ENCODE measurements at places on chromosomes 3 and 15. TPM values are rescaled to one million over a fixed set of nuclear protein-coding genes. Genes with fewer than 3 reads are reported as not detected.

GRCh38 chr3:57060089-57060821 lies at the start of gene SPATA12:
Gene SPATA12, plus strand, starts transcription at chr3:57060664. Its CDS starts 13,031 bp downstream, at chr3:57073695.
- peak; percentile 45 for DNase-seq

DNA sequence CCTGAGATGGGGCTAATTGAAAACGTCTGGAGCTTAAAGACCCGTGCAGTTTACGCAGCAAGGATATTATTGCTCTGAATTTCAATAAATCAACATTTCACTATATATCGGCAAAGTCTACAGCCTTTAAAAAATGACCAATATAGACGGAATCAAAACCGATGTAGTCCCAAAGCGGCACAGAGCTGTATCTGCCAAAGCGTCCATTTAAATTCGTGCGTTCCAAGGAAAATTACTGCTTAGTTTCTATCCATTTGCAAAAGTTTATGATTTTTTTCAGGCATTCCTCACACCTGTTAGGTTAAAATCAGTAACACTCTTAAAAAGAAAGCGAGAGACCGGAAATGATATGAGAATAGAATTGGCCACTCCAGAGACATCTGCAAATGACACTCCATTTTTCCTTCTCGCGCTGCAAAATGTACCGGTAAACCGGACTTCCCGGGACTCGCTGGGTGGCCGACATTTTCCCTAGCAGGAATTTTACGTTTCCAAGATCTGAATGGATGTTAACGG lies 777 bp upstream of the EIF4A2 start:
- no peak for DNase-seq

GRCh38 chr15:99435877-99436541 lies 129.8 kb upstream of the MEF2A start:
- DNase-seq: no peak

- DNase-seq: no peak
Measured at GRCh38 chr3:42681361-42682038, 3.8 kb upstream of the KLHL40 start.

DNA sequence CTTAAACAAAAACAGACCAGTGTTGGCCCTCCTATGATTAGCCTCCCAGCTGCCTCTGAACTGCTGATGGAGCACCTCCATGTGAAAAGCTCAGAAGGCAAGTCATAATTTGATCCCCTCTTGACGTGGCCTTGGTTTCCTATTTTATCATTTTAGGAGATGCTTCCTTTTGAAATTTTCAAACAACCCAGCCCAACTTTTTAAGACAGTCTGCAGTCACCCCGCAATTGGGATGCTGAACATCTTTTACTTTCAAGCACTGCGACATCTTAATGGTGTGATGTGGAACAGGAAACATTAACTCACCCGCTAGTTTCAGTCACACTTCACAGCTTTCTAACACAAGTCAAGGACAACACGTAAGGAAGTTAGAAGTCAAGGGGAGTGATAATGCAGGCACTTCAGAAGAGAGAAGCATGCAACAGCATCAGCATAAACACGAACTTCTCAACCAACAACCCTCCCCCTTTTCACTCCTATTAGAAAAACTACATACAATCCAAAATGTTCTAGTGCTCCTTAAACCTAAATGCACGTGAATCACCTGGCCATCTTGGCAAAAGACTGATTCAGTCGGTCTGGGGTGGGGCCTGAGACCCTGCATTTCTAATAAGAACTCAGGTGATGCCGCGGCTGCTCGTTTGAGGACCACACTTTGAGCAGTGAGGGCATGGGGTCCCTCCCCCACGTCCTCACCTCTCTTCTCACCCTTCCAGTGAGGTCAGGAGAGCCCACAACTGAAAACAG lies 161.5 kb downstream of the FOXP1 start:
- no peak for DNase-seq

DNA sequence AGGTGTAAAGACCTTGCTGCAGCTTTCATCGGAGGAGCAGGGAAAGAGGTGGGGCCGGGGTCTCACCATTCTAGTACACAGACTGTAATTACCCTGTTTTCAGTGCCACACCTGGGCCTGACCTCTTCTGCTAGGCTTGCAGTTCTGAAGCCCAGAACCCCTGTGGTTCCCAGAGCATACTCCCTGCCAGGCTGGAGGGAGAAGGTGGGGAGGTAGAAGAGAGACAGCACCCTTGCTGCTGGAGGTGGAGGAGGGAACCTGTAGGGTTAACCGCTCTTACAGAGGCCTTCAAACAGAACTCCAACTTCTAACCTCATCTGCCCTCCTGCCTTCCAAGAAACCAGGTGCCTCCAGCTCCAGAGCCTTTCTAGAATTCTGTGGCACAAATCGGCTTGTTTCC lies 27.0 kb downstream of the PCOLCE2 start:
- no peak for DNase-seq

GRCh38 chr3:72523429-72524151 lies 324.7 kb downstream of the SHQ1 start:
- no peak for DNase-seq

- no peak for DNase-seq
Measured at GRCh38 chr15:90904746-90905145, 1.6 kb downstream of the MAN2A2 start.

- DNase-seq: no peak
Measured at GRCh38 chr3:163951397-163951987, 1126.8 kb downstream of the SI start.

DNA sequence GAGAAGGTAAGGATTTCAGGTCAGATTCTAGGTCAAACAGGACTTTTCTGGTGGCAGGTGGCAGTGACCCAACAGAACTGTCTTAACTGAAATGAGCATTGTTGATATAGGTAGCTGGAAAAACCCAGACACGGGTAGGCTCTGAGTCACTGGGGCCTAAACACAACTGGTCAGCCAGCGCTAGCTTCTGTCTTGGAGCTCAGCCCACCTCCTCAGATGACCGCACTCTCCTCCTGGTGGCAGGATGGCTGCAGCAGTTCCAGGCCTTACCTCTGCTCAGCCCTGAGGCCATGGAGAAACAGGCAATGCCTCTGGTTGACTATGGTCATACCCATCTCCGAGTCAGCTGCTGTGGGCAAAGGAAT lies 61.1 kb upstream of the GATA2 start:
- DNase-seq: no peak

DNA sequence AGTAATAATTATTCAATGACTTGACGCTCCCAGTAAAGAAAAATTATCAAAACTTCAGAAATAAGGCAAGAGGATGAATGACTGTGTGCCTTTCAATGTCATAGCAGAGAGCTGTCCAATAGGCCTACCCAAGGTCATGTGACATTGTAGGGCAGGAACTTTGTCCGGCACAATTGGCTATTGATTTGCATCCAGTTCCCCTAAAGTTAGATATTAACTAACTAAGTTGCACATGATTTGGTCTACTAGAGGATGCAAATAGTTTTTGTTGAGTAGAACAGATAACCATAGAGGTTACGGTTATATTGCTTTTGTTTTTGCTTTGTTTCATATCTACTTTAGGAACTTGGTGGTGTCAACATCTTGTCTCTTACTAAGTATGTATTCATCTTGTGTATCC lies 127.9 kb upstream of the PFN2 start:
- DNase-seq: no peak

DNA sequence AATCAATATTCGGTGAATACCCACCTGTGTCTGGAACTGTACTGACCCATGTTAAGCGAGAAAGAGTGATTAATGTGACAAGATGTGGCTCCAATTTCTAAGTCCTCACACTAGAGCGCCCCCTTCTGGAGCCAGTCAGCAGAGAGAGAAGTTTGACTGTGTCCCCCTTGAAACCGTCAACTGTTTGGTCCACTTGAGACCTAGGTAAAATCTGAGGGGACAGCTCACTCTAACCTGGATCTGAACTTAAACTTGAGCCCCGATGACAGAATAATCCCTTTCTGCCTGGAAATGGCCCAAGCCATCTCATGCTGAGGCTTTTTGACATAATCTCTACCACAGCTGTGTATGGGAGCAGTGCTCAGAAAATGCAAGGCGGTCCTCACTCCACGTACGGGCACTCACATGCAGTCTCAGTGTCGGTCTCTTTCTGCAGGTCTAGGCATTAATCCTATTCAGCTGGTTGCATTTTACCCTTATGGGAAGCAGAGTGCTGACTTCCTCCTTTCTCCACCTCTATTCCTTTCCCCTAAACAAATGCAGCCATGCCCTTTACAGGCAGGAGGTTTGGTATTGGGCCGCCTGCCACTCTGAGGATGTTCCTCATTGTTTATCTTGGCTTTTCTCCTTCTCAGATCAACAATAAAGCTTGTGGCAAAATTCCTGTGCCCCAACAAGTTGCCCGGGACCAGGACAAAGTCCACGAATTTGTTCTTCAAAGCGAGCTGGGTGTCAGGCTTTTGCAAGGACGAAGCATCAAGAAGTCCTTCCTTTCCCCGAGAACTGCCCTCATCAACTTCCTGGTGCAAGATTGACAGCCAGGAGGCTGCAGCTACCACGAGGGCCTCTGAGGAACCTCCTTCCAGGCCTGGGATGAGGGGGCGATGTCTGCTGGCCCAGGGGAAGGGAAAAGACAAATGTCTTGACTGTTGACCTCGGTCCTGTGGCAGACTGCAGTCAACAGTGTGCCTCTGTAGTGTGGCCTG lies 47.5 kb upstream of the LIMD1 start:
- DNase-seq: no peak

DNA sequence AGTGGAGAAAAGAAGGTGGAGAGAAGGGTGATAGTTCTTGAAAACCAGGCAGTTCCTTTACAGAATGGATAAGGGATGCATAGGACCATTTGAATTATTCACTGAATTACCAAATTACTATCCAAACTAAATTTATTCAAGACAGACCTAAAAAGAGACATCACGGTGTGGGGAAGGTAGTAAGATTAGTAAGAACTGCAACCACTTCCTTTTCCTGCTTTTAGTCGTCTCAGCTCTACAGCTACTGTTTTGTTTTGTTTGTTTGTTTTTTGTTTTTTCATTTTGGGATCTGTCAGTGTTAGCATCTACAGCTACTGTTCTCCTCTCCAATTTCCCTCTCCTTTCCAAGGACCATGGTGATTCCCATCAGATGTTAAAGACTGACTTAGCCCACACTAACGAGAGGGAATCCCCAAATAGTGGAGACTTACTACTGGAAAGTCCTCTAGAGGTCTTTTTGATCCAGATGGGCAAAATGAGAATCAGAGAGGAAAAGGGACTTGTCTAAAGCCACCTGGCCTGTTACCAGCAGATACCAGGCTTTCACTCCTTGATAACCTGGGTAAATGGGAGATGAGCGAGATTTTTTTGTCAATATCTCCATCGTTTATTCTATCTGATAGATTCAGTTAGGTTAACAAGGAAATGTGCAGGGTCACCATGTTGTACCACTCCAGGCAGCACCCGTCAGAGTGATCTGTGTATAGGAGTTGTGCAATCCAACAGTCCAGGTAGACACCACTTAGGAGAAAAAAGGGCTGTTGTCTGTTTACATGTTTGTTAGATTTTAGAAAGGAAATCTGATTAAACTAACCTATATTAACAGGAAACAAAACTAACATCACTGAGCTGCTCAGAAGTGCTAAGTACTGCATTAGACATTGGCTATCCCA lies 6.0 kb downstream of the HCLS1 start:
- no peak for DNase-seq

Gene SLC7A14
- 2.3 TPM for polyA plus RNA-seq

Gene ADGRG7
- not detected for polyA plus RNA-seq

Gene CNTN3
- 4.4 TPM for polyA plus RNA-seq

Gene SLC2A2
- not detected for polyA plus RNA-seq

All from AG04450 (cell line).